Pancreas (tissue), 10 donors: ENCODE measurements at places on chromosomes 5 and 9.

DNA sequence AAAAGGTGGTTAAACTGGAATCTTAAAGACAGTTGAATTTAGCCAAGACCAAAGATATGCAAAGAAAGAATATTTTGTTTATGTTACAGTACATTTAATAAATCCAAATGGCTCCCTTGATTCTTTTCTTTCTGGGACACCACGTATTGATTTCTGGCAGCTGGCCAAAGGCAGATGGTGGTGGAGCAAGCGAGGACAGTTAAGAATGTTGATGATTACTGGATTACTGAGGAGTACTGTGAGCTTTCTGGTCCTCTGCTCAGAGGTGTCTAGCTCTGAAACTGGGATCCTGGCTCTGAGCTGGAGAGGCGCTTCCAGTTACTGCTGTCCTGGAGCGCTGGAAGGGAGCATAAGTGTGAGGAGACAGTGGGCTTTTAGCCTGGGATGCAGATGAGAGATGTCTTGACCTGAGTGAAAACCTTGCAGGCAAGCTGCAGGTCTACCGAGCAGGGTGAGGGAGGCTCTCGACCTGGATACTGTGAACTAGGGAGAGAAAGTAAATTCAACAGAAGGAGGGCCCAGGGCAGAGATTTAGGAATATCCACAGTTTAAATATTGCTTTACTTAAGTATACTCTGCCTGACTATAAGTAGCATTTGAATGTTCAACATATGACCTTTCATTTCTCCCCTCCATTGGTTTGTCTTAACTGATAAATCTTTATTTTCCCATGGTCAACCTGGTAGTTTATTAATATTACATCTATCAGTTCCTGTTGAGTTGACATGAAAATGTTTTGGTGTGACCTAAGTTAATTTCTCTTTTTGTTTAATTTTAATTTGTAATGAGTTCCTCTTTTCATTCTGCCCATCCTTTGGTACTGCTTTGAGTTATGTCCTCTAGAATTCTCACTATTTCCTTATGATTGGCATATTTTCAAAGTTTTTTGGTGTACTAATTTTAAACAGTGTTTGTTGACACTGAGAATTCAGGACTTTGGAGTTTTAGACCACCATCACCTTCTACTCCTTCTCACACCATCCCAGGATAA is 3.7 kb downstream of the SYK start:
- no peak for DNase-seq

DNA sequence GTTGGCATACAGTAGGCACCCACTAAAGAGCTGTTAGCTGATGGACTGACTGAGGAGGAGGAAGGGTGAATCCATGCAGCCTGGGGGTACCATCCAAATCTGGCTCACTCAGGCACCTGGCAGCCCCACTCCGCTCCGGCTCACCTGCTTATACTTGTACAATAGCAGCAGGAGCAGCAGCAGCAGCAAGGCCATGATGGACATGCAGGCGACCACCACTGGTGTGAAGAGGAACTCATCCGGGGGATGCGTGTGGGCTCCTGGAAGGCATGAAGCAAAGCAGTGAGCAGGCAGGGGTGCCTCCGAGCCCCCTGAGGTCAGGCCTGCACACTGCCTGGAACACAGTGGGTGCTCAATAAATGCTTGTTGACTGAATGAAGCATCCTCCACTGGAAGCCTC is 18.3 kb downstream of the CSF1R start:
- DNase-seq, result no peak

- DNase-seq, result no peak
Observed at GRCh38 chr5:129097498-129098296, 3.1 kb downstream of the ISOC1 start.

GRCh38 chr9:18365651-18366050 is 108.3 kb upstream of the ADAMTSL1 start:
- no peak for DNase-seq

DNA sequence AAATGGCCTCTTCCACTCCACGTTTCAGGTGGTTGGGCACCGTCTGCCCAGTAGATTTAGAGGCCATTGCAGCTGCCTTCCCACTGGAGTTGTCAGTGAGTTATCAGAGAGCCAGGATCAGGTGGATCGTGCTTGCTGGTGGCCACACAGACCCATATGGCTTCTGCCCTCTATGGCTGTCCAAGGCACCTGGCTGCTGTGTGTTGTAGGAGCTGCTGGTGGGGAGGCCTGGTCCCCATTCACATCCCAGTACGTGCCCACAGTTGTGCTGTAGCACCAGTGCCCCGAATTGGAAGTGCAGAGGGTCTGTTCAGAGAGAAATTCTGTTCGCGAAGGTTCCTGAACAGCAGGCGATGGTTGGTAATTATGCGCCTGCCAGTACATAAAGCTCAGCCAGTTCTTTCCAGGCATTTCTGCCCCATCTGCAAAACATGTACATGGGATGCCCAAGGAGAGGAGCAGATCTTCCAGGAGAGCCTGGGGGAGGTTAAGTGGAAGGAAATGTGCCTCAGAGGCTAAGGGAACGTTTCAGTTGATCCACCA is 41.1 kb downstream of the UBE2QL1 start:
- no peak for DNase-seq
